NCI-H1930 (cell line): ENCODE measurements at places on chromosomes 16 and 17.
A peak's percentile ranks its signal among the peaks of the same experiment; 100 is the strongest.

GRCh38 chr17:72609501-72609900 lies 483.0 kb downstream of the SLC39A11 start:
- DNase-seq, result no peak

- DNase-seq, result no peak
Observed at GRCh38 chr17:19339341-19339815, 23.1 kb downstream of the B9D1 start.

- DNase-seq, result no peak
Observed at GRCh38 chr16:81165411-81166097, 69.4 kb upstream of the GCSH start.

DNA sequence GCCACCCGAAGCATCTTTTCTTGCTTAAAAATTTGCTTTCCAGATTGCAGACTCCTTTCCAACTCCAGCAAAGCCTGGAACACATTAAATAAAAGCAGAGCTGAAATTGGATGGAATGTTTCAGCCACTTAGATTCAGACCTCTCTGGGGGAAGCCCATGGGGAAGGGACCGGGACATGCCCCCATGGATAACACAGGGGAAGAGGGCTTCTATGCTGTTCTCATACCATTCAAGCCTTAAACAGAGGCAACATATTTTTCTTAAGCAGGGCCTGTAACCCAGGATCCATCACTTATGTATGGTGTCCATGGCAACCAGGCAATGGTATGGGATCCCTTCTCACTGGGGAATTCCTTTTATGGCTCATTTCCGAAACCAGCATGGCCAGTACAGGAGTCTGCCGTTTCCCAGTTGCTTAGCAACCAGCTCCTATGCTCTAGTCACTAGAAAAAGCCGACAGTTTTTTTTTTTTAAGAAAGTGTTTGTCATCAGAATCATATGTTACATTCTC lies 62.0 kb upstream of the MARCHF10 start:
- DNase-seq, result no peak

- DNase-seq, result no peak
Observed at GRCh38 chr17:39187152-39187830, 10.2 kb downstream of the CACNB1 start.

- no peak for DNase-seq
Observed at GRCh38 chr17:76586741-76587487, 1.3 kb upstream of the ST6GALNAC2 start.

- DNase-seq, result no peak
Observed at GRCh38 chr17:29154516-29155226, 25.5 kb downstream of the MYO18A start.

DNA sequence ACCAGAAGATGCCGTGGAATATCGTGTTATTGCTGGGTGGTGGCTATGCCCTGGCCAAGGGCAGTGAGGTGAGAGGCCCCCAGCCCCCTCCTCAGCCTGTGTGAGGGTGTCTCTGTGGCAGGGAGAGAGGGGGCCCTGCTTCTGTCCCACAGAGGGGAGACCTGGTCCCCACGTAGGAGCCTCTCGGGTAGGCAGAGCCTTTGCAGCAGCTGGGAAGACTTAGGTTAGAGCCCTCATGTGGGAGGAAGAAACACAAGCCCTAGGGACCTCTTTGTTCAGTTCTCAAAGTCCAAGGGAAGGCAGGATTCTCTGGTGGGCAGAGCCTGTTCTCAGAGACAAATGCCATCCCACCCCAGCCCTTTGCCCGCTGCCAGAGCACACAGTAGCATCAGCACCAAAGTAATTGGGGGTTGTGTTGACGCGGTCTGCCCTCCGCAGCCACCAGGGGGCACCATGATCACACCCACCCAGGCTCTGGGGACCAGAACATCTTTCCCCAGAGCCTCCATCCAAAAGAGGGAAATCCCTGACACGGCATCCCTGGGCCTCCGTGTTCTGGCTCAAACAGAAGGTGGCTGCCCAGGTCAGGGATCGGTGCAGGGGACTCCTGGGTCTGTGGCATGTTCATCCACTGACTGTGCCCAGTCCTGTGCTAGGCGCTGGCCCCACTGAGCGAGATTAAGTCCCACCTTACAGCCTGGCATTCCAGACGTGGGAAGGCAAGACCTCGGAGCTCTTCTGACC lies 11.5 kb upstream of the FOXN1 start:
- DNase-seq, result peak; percentile 12

DNA sequence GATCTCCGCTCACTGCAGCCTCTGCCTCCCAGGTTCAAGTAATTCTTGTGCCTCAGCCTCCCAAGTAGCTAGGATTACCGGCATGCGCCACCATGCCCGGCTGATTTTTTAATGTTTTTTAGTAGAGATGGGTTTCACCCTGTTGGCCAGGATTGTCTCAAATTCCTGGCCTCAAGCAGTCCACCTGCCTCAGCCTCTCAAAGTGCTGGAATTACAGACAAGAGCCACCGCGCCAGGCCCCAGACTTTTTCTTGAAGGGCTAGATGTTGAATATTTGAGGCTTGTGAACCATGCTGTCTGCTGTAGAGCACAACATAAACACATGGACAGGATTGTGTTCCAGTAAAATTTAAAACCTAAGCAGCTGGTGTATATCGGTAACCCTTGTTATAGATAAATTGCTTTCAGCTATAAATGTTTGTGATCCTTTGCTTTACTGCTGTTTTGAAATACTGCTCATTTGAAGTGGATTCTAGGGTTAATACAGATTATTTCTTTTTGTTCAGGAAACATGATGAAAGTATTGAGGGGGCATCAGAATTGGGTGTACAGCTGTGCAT lies 12.4 kb downstream of the WSB1 start:
- no peak for DNase-seq

DNA sequence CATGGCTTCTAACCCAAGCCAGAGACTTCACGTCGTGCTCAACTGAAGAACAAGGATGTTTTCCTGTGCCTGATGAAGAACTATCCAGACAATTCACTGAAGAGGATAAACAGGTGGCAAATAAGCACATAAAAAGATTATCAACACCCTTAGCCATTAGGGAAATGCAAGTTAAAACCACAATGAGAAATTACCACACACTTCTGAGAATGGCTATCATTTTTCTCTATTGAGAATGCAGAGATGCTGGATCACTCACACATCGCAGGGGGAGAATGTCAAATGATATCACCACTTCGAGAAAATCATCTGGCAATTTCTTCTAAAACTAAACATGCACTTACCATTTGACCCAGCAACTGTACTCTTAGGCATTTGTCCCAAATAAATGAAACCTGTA lies 162.8 kb downstream of the IRX3 start:
- DNase-seq, result no peak

- no peak for DNase-seq
Observed at GRCh38 chr16:30669026-30669902, 11.0 kb downstream of the FBRS start.

- no peak for DNase-seq
Observed at GRCh38 chr17:16910341-16910740, 61.6 kb downstream of the TNFRSF13B start.

DNA sequence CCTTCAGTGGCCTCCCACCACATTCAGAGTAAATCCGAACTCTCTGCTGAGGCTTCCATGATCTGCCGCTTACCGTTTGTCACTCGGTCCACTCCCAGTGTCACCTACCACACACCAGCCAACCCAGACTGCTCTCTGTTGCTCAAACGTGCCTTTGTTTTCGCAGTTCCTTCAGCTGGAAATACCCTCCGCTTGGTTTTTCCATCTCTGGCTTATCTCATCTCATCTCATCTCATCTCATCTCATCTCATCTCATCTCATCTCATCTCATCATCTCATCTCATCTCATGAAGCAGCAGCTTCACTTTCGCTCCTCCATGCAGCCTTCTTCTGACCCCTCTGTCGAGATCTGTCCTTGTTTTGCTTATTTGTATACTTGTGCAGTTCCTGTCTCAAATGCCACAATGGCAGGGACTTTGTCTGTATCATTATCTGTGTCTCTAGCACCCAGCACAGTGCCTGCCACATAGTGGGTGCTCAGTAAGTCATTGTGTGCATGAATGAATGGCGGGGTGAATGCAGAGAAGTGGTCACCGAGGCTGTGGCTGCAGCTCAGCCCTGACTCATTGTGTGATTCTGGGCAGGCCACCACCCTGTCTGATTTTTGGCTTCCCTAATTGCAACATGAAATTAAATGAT lies 3.8 kb upstream of the SNX20 start:
- no peak for DNase-seq

GRCh38 chr16:16063683-16064082 lies 114.3 kb downstream of the ABCC1 start:
- no peak for DNase-seq
